ENCODE measurements at places on chromosomes 2 and 18. TPM values are rescaled to one million over a fixed set of nuclear protein-coding genes. Genes with fewer than 3 reads are reported as not detected.

- DNase-seq: no peak
Measured at GRCh38 chr2:101080211-101081068, 70.7 kb downstream of the TBC1D8 start.

DNA sequence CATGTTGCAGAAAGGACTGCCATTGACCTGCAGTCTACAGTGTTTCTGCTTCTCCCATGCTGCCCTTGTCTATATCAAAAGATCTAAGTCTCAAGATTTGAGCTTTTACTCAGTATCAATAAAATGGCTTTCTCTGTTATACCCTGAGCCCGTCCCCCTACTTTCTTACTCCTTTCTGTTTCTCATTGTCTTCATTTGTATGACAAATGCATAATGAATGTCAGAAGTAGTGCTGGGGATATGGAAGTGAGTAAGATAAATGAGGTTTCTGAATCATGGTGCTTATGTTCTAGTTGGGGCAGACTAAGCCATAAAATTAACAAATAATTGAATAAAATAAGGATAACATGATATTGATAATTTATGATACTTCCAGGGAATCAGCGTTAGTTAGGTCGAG is 128.6 kb downstream of the PARD3B start:
- DNase-seq: no peak

Gene MYOM1
- 878 TPM for total RNA-seq

- DNase-seq: no peak
Measured at GRCh38 chr2:147884830-147885229, 40.0 kb downstream of the ACVR2A start.

DNA sequence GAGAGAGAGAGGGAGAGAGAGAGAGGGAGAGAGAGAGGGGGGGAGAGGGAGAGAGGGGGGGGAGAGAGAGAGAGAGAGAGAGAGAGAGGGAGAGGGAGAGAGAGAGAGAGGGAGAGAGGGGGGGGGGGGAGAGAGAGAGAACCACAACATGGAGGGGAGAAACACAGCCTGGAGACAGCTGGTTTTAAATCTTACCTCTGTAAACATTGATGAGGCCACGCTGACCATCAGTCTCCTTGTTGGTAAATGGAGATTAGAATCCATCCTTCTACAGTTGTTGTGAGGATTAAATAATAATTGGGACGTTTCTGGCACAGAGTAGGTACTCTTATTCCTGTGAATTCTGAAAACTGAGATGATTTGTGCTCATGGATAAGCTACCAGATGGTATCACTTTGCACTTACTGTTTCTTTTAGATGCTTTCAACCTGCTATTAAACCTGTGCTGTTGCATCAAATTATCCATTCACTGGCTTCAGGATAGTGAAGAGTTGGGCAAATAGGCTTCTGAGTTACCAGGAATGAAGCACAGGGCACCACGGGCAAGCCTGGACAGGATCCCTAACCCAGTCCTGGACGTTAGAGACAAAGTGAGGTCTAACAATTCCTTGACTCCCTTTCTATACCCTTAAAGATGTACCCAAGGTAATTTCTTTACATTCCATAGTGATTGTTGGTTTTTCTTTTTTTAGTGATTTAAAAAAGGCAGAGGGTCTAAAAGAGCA is 318.1 kb downstream of the ZNF521 start:
- no peak for DNase-seq

Measured in cardiac septum (tissue), 1 donor.